ENCODE measurements at places on chromosomes 13 and 19.

DNA sequence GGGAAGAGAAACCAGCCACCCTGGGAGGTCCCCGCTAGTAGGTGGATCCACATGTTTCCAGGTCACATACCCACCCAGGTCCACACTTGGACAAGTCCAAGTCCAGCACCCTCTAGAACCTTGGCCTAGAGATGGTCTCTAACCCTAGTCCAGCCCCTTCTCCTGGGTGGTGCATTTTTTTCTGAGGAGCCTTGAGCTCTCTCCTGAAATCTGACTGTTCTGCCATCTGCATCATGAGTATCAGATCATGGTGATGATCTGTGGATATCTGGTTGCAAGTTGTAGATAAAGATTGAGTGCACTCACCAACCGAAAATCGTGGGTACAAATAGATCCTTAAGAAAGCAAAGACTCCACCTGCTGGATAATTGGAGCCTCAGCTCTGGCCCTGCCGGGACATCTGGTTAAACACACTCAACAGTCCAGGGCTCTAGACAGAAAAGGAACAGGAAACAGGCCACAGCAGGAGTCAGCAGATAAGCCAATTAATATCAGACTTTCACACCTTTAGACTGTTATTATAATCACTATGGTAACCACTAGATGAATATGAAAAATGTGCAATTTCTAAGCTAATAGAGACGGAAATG is 41.1 kb downstream of the GPR12 start:
- no peak for DNase-seq

GRCh38 chr13:22114630-22115311 is 443.9 kb downstream of the FGF9 start:
- peak; percentile 62 for DNase-seq

DNA sequence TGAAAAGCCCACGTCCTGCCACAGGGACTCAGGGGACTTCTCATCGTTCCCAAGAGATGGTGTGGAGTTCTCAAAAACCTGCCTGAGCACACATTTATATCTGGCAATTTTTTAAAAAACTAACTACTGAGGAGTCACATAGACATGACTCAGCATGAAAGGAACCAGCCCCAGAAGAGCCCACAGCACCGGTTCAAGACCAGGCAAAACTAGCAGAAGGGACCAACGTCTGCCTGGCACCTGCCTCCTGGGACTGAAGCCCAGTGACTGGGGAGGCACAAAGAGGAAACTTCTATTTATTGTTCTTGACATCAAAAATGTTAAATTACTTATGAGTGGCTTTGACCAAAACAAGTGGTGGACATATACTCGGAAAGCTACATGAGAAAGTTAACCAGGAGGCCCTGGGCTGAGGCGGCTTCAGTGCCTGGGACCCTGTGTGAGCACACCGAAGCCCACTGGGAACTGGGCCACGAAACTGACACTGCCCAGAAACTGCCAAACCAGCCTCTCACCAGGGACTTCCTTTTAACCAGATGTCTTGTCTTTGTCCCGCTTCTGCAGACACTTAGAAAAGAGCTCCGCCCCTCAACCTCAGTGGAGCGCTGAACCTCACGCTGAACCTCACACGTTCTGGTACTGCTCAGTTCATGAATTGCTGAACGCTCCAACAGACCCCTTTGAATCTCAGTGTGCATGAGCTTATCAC is 25.7 kb downstream of the C13orf46 start:
- DNase-seq: no peak

DNA sequence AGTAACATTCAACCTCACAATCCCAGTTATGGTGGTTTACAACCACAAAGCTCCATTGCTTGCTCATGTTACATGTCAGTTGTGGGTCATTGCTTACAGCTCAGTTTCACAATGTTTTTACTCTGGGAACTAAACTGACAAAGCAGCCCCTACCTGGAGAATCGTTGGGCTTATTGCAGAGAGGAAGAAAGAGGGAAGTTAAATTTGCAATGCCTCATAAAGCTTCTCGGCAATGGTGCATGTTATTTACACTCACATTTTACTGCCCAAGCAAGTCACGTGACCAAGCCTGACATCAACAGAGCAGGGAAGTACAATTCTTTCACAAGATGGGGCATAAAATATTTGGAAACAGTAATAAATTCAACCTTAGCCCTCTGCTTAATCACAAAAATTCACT is 441.6 kb downstream of the TDRD3 start:
- DNase-seq: no peak

- no peak for DNase-seq
These were observed 5.0 kb upstream of the MTIF3 start for GRCh38 chr13:27455331-27455855.

DNA sequence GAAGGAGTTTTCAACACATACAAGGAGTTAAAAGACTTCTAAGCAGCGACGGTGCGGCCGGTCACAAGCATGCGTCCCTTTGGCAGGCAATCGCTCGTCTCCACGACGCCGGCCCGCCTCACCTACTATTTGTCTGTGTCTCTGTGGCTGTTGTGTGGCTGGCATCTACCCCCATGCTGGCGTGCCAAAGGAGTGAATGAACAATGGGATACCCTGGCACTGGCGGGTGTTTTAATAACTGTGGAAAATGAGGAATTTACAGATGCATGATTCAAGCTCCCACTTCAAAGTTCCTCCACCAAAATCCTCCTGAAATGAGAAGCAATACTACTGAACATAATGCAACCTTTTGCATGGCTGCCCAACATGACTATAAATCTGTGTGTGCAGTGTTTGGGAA is 176.6 kb downstream of the KLF5 start:
- DNase-seq: no peak
